ENCODE measurements at places on chromosomes 6 and 20.

DNA sequence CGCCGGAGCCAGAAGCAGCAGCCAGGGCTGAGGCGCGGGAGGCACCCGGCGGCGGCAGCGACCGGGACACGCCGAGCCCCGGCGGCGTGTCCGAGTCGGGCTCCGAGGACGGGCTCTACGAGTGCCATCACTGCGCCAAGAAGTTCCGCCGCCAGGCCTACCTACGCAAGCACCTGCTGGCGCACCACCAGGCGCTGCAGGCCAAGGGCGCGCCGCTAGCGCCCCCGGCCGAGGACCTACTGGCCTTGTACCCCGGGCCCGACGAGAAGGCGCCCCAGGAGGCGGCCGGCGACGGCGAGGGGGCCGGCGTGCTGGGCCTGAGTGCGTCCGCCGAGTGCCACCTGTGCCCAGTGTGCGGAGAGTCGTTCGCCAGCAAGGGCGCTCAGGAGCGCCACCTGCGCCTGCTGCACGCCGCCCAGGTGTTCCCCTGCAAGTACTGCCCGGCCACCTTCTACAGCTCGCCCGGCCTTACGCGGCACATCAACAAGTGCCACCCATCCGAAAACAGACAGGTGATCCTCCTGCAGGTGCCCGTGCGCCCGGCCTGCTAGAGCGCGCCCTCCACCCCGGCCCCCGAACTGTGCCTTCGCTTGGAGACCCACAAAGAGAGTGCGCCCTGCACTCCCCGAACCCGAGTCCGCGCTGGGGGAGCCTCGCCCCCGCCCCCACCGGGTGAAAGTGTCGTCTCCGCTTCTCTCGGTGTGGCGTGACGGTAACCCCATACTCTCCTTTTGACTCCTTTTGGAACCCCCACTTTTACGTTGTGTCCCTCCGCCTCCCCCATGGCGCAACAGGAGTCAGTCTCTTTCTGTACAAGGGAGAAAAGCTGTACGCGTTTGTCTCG is 1.6 kb downstream of the INSM1 start:
- no peak for DNase-seq

GRCh38 chr6:12947967-12948366 is 231.4 kb downstream of the PHACTR1 start:
- no peak for DNase-seq

- DNase-seq, result no peak
Observed at GRCh38 chr6:132703936-132704335, 9.9 kb downstream of the VNN1 start.

DNA sequence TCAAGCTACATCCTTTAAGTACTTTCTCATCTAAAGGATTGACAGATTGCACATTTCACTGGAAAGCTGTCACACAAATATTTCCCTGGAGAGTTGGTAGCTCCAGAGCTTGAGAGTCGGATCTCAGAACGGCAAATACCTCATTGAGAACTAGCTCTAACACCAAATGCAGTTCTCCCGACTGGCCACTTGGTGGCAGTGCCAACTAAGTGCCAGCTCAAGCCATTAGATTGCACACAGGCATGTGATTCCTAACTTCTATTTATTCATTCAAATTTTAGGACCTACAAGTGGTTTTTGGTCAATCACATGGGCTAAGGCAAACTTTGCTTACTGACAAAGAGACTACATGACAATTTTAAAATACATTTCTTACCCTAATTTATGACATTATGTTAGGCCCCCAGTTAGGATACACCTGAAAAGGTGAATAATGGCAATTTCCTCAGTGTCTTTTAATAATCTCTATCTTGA is 7.9 kb upstream of the MCHR2 start:
- peak; percentile 14 for DNase-seq

- no peak for DNase-seq
Observed at GRCh38 chr6:13560651-13561044, 13.8 kb upstream of the SIRT5 start.

DNA sequence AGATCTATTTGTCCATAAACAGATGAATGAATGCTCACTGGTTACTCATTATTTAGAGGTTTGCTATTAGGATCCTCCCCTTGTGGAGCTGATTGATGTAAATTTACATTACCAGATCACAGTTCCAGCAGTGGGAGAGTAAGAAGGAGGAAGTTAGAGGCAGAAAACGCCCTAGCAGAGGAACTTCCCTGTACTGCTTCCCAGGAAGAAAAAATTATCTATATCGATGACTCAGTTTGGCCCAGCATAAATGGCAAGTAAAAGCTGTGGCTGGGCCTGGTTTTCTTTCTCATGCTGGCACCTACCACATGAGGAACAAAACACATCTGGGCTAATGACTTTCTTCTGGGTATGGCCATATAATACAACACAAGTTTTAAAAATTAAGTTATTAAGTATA is 35.7 kb downstream of the DNAAF9 start:
- DNase-seq, result no peak

DNA sequence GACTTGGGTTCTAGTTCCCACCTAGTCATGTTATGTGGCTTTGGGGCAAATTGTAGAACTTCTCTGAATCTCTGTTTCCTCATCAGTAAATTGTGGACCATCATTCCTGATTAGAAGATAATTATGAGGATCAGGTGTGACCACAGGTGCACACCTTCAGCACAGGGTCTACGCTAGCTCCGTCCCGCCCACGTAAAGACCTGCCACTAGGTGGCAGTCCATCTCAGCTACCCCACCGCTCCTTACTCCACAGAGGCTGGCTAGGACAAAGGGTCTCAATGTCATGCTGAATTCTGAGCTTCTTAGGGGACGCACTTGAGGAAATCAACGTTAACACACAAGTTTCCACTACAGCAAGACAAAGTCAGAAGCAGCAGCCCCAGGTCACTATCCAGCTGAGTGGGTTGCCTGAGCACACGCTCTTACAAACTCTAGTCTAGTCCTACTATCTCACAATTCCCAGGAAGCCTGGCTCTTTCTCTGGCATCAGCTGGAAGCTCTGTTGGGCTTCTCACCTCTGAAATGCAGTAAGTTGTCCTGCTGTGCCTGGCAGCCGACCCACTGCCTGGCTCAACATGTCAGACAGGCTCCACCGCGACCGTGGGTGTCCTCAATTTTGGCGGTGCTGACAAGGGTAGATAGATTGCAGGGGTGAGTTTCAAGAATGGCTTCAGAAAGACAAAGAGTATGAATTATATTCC is 2.0 kb upstream of the PLCG1 start:
- peak; percentile 17 for DNase-seq

- DNase-seq, result no peak
Observed at GRCh38 chr20:49833483-49833882, 20.9 kb downstream of the SLC9A8 start.

- DNase-seq, result no peak
Observed at GRCh38 chr20:32634041-32634805, 39.5 kb downstream of the C20orf203 start.

DNA sequence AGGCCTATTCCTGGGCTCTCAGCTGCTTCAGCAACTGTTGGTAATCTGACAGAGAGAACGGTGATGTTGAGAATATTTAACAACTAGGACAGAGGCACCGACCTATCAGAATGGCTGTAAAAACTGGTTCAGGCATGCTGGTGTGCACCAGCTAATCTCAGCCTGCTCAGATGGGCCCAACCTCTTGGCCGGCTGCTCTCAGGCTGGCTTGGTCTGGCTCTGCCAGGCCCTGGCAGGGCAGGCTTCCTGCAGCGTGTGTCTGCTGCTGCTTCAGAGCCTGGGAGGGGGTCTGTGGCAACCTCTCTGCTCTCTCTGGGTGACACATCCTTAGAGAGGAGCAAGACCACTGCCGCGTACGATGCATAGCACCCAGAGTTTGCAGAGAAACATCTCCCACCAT is 4.8 kb downstream of the SLC2A12 start:
- DNase-seq, result no peak

GRCh38 chr6:43948527-43949485 is 178.4 kb downstream of the MRPL14 start:
- peak; percentile 87 for DNase-seq

GRCh38 chr20:18288749-18289267 is 481 bp downstream of the ZNF133 start:
- DNase-seq, result no peak

DNA sequence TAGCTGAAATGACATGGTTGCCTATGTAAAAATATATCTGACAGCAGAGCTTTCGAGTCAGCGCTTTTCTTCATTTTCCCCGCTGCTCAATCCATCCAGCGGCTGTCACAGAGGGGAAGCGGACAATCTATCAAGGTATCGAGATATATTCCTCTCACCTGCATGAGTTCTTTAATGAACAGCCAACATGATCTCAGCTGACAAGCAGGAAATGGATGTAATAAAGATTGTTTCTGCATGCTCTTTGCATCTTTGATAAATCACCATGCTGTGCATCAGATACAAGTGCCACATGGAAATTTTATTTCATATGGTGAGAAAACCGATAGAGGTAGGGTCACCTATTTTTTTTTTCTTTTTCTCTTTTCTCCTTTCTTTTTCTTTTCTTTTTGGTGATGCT is 602.3 kb upstream of the MMS22L start:
- no peak for DNase-seq

DNA sequence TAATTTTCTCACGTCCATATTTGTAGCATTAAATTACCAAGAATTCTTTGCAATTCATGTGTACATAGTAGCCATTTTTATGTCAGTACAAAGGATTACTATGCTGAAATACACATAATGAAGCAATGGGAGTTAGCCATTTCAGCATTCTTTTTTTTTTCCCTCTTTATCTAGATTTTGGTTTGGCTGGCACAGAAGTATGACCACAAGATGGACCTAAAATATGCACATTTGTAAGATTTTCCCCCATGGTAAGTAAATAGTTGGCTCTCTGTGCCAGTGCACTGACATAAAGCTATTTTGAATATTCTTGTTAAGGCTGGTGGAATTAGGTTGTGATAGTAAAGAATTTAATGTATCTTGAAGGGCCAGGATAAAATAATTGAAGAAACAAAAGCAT is 486.1 kb upstream of the BTBD3 start:
- DNase-seq, result no peak

GRCh38 chr20:34713194-34713943 is 9.2 kb downstream of the TP53INP2 start:
- DNase-seq, result peak; percentile 99

- no peak for DNase-seq
Observed at GRCh38 chr6:157909282-157909664, 72.4 kb upstream of the SYNJ2 start.

DNA sequence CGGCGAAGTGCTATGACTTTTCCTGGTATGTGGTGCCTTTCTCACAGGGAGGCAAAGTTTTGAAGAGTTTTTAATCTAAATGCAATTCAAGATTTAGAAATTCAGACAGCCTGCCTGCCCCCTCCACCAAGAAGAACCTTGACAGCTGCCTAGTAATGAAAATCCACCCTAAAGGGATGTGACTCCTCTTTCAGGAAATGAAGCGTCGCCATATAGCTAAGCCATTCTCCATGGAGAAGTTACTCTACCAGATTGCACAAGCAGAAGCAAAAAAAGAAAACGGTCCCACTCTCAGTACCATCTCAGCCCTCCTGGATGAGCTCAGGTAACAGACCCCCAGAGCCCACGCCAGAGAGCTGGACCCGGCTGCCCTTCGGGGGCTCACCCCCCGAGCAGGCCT is 150.1 kb downstream of the DTNBP1 start:
- DNase-seq, result no peak

GRCh38 chr20:24388828-24389380 is 80.5 kb upstream of the SYNDIG1 start:
- DNase-seq, result no peak

GRCh38 chr20:60060593-60060992 is 102.4 kb downstream of the CDH26 start:
- DNase-seq, result no peak

GRCh38 chr6:47437592-47437991 is 40.0 kb upstream of the CD2AP start:
- DNase-seq, result no peak

GRCh38 chr6:33091957-33092356 is 16.2 kb downstream of the HLA-DPB1 start:
- no peak for DNase-seq

DNA sequence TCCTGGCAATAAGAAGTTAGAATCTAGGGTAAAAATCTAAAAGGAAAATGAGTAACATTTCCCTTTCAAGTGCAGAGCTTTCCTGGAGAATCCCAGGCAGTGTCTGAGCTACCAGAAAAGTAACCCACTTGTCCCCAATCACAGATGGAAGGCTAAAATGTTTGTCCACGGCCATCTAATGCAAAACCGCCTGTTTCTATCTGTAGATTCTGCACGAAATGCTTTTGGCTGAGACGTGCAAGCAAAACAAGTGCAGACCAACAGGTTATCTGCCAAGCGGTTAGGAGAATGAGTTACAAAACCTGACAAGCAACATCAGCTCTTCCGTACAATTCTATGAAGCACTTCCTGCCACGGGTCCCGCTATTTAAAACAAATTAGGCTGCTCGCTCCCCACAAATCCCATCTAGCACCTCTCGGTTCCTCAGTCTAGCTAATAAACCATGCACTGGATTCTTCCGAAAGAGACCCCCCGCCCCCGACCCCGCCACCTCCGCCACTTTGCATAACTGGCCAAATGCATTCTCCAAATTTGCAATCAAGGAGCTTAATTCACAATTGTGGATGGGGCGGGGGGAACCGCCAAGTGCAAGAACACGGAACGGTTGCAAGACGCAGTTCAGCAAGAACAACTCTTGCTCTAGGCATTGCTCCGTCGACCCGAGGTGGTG is 1.4 kb downstream of the ELOVL5 start:
- no peak for DNase-seq

DNA sequence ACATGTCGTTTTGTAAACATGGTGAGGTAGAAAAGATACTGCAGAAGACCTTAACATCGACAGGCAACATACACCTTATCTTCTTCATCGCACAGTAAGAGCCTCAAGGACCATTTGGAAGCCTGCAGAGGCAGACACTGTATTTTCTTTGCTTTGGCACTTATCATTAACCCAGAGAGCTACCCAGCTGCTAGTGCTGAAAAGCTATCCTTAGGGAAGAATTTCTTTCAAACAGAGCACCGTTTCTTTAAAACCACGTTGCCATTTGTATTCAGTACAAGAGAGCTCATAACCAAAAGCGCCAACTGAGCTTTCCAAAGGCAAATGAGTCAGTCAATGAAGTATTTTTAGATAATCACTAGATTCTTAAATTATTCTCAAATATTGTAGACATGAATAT is 306.6 kb downstream of the EPM2A start:
- DNase-seq, result no peak

- no peak for DNase-seq
Observed at GRCh38 chr6:158868890-158869825, 50.0 kb upstream of the EZR start.

GRCh38 chr20:37277253-37277593 is 12.2 kb upstream of the MANBAL start:
- DNase-seq, result no peak

DNA sequence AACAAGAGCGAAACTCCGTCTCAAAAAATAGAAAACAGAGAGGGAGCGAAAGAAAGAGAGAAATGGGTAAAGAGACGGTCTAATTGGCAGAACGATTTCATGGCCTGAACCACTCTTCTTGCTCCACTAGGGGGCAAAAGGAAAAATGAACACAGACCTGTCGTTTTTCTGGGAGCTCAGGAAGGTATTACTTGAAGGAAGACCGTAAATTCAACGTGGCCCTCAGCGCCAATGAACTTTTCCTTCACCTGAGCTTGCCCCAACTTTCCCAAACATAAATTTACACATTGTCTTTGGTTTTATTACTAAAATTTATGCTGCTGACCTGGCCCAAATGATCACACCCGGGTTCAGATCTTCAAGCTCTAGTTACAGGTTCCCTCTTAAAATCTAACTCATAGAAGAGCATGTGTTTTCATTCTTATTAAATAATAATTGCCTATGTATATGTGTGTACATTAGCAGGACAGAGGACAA is 67.3 kb downstream of the ATP9A start:
- no peak for DNase-seq
